ENCODE measurements at places on chromosomes 7 and 10.

DNA sequence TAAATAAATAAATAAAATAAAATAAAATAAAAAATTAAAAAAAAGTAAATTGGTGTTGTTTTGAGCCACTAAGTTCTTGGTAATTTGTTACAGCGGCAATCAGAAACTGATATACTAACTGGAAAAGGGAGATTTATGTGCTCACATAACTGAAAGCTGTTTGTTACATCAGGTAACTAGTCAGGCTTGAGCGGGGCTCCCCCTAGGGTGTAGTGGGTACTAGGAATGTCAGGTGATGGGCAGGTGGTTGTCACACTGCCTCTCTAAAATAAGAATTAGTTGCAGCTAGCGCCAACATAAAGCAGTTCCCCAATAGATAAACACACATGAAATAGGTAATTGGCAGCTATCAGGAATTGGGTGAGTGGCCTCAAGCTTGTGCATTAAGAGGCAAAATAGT is 1336.9 kb downstream of the XPNPEP1 start:
- no peak for DNase-seq

GRCh38 chr7:19705663-19706062 is 3.2 kb downstream of the POLR1F start:
- DNase-seq = no peak

DNA sequence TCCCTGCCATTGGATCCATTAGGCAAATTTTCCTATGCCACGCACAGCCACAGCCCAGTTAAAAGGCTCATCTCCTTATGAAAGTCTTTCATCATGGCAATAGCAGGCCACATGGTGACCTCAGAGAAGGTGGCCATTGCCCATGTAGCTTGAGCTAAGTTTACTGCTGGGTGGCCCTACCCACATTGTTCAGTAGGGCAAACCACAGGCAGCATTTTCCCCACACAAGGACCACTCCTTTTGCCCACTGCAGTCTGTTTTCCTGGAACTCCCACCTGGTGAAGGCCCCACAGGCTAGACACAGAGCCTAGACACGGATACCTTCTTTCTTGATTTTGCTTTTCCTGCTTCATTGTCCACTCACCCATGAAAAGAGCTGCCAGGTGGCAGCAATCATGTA is 101.5 kb upstream of the NPVF start:
- no peak for DNase-seq

DNA sequence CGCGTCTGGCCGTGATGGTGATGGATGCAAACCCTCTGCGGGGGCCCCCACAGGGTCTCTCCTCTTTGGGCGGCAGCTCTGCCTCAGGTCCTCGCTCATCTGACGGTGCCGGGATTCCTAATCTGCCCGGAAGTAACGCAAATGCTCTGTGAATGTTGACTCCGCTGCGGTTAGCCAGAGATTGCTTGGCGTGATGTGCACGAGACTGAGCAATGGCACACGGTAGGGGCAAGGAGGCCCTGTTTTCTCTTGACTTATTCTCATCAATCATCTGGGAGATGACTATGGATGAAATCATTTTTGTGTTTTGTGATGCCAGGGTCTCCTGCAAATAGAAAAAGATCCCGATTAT is 116.5 kb upstream of the ADAM12 start:
- DNase-seq = no peak

GRCh38 chr7:126535176-126535575 is 717.6 kb downstream of the GRM8 start:
- no peak for DNase-seq

GRCh38 chr10:75649466-75649865 is 218.0 kb downstream of the LRMDA start:
- no peak for DNase-seq

DNA sequence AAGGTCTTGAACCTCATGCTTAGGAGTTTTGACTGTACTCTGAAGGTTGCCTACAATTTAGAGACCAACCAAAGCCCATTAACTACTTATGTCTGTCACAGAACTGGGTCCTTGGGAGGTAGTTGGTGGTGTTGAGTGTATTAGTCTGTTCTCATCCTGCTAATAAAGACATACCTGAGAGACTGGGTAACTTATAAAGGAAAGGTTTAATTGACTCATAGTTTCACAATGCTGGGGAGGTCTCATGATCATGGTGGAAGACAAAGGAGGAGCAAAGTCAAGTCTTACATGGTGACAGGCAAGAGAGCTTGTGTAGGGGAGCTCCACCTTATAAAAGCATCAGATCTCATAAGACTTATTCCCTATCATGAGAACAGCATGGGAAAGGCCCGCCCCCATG is 319.6 kb upstream of the ZMIZ1 start:
- DNase-seq = no peak

DNA sequence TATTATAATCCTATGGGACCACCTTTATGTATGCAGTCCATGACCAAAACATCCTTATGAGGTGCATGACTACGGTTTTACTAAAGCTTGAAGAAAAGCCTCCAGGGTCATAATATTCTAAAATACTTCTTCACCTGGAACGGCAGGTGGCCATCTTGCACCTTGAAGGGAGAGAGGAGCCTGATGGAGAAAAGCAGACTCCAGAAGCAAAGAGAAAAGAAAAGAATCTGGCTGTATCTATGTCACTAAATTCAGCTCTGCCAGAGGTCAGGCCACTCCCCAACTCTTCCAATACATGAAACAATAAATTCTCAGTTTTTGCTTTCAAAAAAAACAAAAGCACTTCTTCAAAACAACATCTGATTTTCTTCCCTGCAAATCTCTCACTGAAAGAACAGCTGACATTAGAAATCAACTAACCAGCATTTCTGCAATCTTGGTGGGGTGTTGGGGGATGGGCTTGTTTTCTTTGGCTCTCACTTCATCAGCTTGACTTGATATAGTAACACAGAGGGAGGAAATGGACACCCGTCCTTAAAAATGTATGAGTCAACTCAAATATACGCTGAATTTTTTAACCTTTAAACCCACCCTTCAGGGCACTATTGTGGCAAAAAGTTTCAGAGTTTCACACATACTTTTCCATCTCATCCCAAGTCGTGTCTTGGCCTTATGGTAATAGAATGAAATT is 21.7 kb downstream of the HIBADH start:
- DNase-seq = no peak

GRCh38 chr7:143395187-143396149 is 13.2 kb downstream of the EPHA1 start:
- DNase-seq = no peak

- DNase-seq = no peak
Measured at GRCh38 chr10:43403911-43404703, 4.9 kb downstream of the HNRNPF start.

DNA sequence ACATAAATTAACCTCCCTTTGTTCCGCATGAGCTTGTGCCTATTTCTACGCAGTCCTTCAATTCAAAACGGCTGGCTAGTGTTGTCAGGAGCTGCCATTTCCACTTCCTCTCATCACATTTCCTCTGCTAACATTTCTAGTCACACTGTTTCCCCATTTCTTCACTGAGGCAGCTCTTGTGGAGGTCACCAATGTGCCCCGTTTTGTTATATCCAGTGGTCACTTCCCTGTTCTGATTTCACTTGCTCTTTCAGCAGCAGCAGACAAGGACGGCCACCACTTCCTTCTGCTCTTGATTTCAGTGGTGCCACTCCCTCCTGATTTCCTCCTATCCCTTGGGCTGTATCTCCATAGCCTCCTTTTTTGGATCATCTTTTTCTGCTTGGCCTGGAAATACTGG is 64.8 kb upstream of the SEC61G start:
- no peak for DNase-seq

- no peak for DNase-seq
Measured at GRCh38 chr10:49598986-49599385, 11.1 kb upstream of the SLC18A3 start.

DNA sequence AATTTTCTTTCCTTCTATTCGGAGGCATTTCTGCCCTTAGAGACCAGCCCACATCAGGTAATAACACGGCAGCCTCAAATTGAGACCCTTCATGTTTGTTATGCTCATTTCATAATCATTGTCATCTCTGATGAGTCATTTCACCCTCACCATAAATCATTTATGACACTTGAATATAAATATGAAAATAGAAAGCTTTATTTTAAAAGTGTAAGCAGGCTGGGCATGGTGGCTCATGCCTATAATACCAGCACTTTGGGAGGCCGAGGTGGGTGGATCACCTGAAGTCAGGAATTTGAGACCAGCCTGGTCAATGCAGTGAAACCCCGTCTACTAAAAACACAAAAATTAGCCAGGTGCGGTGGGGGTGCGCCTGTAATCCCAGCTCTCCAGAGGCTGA is 57.4 kb upstream of the EGFR start:
- DNase-seq = no peak

DNA sequence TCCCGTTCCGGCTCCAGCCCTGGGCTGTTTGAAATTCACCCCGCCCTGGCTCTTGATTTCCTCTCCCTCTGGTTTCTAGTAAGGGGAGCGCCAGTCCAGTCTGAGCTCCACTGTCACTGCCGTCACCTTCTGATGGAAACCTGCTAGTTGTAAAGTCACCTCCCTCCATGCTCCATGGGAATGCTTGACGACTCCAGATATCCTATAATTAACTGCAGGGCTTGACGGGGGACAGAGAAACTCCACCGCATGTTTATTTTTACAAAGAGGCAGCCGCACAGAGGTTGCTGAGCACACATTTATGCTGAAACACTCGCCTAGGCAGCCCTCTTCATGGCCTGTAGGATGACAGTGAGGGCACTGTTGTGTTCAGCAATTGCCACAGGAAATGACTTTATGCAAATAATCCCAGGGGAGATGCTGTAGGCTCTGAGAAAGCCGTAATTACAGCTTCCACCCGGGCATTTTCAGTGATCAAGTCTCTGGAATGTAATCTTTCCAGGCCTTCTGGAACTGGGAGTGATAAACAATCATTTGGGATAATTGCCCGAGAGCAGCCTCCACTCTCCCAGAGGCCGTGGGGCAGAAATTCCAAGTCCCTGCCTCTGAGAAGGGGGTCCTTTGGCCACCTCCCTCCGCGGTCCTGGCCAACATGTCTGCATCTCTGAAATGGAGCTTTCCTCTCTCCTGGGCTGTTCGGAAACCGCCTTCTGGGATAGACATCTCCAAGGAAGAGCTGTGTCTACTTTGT is 300.5 kb downstream of the KLF6 start:
- no peak for DNase-seq

GRCh38 chr7:128902761-128903585 is 7.5 kb downstream of the KCP start:
- no peak for DNase-seq

GRCh38 chr10:47285381-47286115 is 14.4 kb upstream of the GDF10 start:
- no peak for DNase-seq

GRCh38 chr10:28977518-28977917 is 300.2 kb downstream of the BAMBI start:
- DNase-seq = no peak

DNA sequence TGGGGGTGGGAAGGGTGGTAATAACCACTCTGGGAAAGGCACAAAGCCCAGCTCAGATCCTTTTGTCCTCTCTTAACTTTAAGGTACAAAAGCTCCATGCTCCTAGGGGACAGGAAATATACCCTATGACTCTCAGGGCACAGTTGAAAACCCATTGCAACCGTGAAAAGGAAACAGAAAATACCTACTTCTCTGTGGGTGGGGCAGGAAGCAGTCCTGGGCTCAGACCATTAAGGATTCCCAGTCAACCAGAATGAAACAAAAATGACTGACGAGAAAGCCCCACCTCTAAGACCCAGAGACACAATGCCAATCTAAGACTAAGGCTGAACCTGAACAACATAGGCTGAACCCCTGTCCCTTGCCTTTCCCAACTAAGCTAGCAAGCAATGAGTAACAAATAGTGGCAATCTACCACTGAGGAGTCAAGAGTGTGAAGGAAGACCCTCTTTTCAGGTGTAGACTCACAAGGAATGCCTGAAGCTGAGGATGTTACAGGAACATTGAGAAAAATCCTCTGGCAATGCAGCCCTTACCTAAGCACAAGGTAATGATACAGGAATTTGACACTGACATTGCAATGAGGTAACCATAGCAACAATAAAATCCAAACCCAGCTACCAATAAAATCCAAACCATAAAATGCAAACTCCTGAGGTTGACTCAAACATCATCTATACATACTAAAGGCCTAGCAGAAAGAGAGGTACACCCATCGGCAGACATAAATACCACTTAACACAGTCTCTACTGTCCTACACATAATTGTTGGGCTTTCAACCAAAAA is 380.1 kb downstream of the HPSE2 start:
- no peak for DNase-seq

GRCh38 chr7:46864716-46865115 is 717.2 kb downstream of the TNS3 start:
- DNase-seq = no peak

DNA sequence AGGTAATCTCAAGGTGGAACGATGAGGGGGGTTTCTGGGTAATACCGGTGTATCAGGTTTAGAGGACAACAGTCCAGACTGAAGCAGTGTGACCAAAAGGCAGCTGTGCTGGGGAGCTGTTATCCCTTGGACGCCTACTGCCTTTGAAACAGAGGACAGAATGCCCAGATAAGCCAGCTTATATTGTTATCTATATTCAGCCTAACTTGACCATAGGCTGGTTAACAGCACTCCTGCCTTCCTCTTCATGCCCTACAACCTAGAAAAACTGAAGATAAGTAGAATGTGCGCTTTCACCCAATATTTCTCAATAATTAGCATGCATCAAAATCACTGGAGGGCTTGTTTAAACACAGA is 44.9 kb downstream of the IL6 start:
- DNase-seq = no peak

DNA sequence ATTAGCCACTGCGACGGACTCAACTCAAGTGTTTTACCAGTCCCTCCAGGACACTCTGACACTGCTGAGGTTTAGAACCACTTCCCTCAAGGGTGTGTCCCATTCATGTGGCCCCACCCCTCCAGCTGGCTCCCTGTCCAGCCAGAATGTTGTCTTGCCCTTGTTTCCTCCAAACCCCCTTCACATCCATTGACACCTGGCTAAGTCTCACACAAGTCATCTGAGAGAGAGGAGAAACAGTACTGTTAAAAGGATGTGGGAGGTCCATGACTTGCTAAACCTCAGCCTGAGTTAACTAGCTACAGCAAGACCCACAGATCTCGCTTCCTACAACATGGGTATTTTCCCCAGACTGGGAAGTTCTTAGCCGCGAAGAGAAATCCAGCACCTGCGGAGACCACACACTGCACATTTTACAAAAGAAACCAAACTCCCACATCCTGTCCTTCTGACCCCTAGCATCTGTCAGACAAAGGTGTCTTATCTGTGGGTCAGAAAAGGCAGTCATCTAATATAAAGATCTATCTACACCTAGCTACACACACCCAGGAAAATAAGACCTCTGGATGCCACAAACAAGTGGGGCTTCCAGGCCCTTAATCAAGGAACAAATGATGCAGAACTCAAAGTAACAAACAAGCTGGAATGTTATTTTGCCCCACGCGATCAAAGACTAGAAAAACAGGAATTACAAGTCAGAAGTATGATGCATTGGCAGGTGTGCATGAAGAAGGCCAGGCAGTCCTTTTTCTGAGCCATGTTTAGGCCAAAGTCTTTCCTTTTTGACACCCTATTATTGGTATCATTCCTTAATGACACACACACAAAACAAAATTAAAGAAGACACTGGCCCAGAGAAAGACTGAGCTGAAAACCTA is 13.9 kb downstream of the OSBPL3 start:
- peak; percentile 65 for DNase-seq

DNA sequence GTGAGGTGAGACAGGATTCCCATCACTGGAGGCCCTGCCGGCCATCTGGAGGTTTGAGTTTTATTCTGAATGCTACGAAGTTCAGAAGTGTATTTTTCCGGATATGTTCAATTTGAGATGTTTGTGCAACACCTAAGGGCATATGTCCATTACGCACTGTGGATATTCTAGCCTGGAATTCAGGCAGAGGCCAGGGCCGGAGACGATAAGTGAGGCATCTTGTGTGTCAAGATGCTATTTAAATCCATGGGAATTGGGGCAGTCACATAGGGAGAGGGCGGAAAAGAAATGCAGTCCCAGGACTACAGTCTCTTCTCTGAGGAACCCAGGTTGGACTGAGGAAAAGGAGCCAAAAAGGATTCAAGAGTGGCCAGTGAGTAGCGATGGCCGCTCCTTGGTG is 1.9 kb upstream of the SUV39H2 start:
- DNase-seq = no peak
